Stimulated activated CD4-positive, alpha-beta T cell treated with anti-CD3 and anti-CD28 coated beads, Interleukin-1b, Interleukin-23, amount 100 ng/mL, for 4 hours (primary cell): ENCODE measurements at places on chromosomes 11 and 22.
A peak's percentile ranks its signal among the peaks of the same experiment; 100 is the strongest.

GRCh38 chr11:35855671-35856070, 88.2 kb upstream of the LDLRAD3 start:
- no peak for DNase-seq

DNA sequence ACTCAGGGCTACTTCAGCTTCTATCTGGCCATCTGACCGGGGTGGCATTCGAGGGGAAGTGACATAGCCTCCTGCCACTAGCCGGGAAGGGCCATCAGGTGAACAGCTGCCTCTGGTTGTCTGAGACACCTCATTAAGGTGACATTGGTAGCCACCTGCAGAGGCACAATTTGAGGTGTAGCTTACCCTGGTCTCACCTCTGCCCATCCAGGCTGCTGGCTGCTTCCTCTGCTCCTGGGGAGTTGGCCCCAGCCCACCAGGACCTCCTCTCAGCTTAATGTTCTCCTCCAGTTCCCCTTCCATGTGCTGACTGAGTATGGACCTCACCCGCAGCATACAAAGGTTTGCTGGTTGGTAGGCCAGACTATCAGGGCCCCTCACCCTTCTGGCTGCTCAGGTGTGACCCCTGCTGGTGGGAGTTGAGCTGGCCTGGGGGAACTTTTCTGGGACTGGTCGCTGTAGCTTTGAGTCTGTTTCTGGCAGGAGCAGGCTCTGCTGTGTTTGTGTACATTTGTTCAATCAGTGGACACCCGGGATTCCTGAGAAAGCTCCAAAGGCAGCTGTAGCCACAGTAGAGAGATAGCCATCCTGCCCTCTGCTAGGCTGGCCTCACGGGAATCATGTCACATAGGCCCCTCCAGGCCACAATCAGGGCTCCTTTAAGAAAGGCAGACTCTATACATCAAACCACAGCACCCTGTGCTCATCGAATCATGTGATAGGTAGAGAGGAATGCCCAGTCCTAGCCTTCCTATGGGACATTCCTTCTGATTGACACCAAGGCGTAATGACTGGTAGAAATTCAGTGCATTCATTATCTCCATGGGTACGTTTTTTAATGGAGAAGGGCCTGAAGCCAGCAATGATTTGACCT, 295.1 kb upstream of the PLET1 start:
- peak; percentile 66 for DNase-seq

DNA sequence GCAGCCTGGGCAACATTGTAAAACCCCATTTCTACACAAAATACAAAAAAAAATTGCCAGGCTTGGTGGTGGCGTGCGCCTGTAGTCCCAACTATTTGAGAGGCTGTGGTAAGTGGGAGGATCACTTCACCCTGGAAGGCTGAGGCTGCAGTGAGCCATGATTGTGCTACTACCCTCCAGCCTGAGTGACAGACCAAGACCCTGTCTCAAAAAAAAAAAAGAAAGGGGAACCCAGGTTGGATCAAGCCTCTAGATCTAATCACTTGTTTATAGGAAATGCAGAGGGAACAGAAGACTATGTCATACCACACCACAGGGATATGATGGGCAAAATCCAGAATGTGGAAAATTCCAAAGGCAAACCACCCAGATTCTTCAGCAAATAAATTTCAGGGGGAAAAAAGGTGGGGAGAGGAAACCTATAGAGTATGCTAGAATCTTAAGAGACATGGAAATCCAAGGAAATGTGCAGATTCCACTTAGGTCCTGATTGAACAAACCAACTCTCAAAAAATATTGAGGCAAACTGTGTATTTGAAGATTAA, 16.5 kb upstream of the MALAT1 start:
- no peak for DNase-seq

GRCh38 chr11:72836111-72836510, 21.9 kb downstream of the ATG16L2 start:
- DNase-seq: no peak

GRCh38 chr22:29689880-29690213, 30.0 kb upstream of the CABP7 start:
- peak; percentile 17 for DNase-seq

- DNase-seq: no peak
Measured at GRCh38 chr11:96309016-96309642, 33.9 kb downstream of the MAML2 start.

GRCh38 chr11:47186076-47186699, at the start of gene PACSIN3:
Gene PACSIN3, minus strand, starts transcription at chr11:47186434. Its CDS starts 3,707 bp downstream, at chr11:47182727.
- peak; percentile 56 for DNase-seq

DNA sequence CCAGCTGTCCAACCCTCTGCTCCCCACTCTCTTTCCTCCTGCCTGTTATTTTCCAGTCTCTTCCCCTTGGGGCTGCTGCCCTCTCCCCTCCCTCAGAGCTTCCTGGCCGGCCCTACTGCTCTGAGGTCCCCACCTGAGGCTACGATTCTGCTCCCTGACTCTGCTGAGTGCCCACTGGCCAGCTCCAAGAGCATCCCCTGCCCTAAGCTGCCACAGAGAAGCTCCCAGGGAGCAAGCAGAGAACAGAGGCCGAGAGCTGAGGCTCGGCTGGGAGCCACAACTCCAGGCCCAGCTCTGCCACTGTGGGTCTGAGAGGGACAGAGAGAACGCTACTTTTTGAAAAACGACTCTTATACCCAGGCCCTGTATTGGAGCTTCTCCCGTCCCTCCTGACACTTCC, 61.1 kb downstream of the CHRDL2 start:
- no peak for DNase-seq

DNA sequence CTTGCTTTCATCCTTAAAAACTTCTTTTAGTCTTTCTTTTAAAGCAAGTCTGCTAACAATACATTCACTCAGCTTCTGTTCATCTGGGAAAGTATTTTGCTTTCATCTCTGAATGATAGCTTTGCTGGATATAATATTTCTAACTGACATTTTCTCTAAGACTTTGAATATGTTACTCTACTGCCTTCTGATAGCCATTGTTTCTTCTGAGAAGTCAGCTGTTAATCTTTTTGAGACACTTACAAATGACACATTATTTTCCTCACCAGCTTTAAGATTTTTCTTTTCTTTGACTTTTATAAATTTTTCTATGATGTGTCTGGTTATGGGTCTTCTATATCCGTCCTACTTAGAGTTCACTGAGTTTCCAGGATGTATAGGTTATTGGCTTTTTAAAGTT, 643.1 kb downstream of the KCNA4 start:
- DNase-seq: no peak

DNA sequence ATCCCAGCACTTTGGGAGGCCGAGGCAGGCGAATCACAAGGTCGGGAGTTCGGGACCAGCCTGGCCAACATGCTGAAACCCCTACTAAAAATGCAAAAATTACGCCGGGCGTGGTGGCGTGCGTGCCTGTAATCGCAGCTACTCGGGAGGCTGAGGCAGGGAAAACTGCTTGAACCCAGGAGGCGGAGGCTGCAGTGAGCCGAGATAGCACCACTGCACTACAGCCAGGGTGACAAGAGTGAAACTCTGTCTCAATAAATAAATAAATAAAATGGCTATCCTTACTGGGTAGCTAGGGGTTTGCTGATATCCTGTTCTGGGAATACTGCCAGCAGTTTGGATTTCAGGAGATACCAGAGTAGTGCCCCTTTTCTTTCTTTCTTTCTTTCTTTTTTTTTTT, 2.4 kb upstream of the RBM14 start:
- no peak for DNase-seq

GRCh38 chr22:17064498-17065100, 20.2 kb upstream of the IL17RA start:
- no peak for DNase-seq

GRCh38 chr22:48807155-48807554, 1020.5 kb downstream of the BRD1 start:
- DNase-seq: no peak

DNA sequence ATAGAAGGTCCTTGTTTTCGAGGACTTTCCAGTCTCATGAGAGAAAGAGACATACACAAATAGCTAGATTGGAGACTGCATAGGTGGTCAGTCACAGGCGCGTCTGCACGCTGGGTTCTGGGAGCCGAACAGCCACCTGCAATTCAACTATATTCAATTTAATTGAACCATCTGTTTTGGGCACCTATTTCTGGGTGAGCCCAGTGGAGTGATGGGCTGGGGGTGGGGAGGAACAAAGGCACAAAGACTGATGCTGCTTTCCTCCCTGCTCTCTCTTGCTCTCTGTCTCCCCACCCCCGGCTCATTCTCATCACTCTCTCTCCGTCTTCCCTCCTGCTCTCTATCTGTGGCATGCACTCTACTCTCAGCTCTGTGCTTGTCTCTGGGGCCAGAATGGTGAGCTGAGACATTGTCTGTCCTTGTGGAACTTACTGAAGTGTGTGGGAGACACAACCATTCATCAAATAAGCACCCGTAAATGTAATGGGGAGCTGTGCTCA, 48.1 kb upstream of the B3GAT1 start:
- no peak for DNase-seq

DNA sequence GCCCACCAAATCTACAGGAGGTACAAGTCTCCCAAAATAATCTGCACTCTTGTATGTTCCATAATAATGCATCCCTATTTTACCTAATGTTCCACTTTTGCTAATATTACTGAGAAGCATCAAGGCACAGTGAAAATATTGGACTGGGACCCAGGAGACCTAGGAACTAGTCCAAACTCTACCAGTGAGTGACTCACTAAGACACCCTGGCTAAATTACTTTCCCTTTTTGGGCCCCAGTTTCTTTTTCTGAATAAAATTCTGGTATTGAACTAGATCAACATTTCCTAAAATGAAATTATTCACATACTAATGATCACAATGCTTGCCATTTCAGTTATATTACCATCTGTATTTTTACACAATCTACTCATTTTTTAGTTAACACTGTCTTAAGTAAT, 19.6 kb downstream of the THAP12 start:
- no peak for DNase-seq

GRCh38 chr22:40855071-40855978, 1.1 kb downstream of the ST13 start:
- DNase-seq: no peak

DNA sequence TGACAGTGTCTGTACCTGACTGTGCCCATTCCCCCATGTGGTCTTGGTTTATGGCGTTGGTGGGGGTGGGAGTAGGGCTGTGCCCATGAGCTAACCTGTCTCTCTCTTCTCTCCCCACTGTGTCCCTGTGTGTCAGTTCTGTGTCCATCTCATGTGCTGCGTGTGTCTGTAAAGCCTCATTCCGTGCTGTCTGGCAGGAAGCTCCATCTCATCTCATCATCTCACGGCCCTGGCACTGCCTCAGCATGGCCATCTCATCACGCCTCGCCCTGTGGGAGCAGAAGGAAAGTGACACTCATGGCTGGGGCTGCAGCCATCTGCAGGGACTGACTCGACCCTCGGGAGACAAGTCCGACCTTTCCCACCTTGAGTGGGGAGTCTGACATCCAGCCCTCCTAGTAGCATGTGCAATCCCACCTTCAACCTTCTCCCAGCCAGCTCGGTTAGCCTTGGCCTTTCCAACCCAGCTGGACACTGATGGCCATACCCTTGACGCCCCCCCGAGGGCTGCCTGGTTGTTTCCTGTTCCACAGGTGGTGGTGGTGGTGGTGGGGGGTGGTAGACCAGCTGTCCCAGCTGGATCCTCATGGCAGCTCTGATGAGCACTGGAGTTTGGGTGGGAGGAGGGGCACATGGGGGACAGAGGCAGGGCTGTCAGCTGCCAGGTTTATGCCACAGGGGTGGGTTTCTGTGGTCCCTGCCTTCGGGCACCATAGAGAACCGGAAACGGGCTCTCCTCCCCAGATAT, 19.0 kb downstream of the MYO18B start:
- DNase-seq: no peak

- no peak for DNase-seq
Measured at GRCh38 chr11:16418428-16419097, 62.2 kb upstream of the SOX6 start.

- DNase-seq: no peak
Measured at GRCh38 chr11:28836285-28837081, 728.3 kb downstream of the METTL15 start.

DNA sequence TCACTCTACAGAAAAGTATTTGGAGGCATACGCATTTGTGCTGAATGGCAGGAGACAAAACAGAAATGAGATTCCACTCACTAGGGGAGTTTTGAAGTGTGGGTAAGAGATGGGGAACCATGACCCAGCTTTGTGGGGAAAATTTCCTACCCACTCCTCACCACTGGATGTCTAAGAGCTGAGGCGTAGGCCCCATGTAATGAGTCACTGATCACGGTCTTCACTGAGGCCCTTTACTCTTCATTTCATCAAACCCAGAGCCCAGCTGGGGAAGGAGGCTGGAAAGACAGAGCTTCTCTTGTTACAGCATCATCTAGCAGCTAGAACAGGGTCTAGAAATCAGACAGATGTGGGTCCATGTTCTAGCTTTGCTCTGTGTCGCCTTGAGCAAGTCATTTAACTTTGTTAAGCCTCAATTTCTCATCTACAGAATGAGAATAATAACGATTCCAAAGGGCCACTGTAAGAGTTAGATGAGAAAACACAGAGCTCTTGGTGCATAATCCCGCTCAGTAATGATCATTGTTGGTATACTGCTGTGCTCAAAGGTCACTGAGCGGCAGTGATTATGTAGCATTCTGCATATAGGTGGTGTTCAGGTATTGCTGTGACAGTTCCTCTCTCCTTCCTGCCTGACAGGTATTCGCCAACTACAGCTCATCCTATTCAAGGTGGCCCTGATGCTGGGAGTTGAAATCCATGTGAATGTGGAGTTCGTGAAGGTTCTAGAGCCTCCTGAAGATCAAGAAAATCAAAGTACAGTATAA, 97.2 kb downstream of the MICAL2 start:
- DNase-seq: no peak

DNA sequence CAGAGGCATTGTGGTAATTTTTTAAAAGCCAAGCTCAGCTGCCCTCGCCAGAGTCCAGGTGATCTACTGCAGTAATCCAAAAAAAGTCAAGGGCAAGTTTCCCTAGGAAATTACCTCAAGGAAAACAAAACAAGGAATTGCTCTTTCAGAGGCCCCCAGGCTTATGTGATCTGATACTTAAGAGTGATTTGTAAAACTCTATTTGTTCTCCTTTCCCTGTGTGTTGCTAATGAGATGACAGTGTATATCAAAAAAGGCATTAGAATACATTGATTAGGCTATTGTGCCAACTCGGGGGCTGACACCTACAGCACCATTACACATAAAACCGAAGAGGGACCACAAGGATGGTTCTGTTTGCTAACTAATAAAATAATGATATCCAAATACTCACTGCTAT, 44.5 kb upstream of the CHRM4 start:
- no peak for DNase-seq

DNA sequence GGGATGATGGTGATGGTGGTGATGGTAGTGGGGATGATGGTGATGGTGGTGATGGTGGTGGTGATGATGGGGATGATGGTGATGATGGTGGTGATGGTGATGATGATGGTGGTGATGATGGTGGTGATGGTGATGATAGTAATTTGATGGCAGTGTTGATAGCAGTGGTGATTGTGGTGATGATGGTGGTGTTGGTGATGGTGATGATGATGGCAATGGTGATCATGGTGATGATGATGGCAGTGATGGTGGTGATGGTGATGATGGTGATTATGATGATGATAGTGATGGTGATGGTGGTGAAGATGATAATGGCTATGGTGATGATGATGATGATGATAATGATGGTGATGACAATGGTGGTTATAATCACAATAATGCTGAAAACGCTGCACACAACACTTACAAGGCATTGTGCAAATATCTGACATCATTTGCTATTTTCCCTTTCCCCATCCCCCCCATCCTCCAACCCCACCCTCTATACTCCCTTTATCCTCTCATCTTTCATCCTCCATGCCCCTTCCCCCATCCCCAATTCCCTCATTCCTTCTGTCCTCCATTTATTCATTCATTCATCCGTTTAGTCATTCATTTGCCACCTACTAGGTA, 230.1 kb downstream of the BRD1 start:
- DNase-seq: no peak

- peak; percentile 49 for DNase-seq
Measured at GRCh38 chr11:118051611-118052461, 25.0 kb upstream of the TMPRSS4 start.
